COR-L47 (cell line): ENCODE measurements at places on chromosomes 2 and 18.
A peak's percentile ranks its signal among the peaks of the same experiment; 100 is the strongest.

- DNase-seq, result no peak
Measured at GRCh38 chr2:213834331-213834730, 550.1 kb downstream of the SPAG16 start.

DNA sequence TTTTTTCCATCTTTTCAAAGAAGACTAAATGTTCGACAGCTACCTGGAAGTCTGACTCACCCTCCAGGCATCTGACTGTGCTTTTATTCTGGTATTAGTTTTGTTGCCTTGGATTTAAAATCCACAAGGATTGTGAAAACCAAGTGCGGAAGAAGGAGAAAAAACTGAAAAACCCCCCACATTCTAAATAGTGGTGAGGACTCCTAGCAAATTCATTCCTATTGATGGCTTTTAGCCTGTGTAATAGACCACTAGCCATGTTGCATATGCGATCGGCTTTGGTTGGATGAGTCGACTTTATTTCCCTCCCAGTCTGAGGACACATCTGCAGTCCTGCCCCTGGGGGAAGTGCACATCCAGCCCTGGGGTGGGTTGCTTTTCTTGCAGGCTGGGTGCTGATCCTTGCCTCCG lies 16.9 kb downstream of the LDLRAD4 start:
- DNase-seq, result no peak

GRCh38 chr2:205235434-205235833 lies 446.9 kb upstream of the NRP2 start:
- no peak for DNase-seq

GRCh38 chr2:88016086-88016959 lies at the start of gene RNU2-63P:
Gene RNU2-63P, minus strand, starts transcription at chr2:88016547.
- peak; percentile 46 for DNase-seq

DNA sequence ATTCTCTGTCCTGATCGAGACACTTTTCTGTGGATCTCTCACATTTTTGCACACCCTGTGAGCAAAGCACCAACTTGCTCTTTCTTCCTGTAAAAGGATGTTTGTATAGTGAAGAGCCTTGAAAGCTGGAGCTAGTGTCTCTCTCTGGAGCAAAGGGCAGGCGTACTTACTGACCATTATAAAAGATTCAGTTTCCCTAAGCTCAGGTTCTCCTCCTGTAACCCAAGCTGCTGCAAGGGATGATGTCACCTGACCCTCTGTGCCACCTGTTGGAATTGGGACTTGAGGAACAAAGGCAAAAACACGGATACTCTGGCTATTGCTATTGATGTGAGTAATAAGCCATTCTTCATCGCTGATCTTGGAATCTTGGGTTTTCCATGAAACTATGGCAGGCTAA lies 52.6 kb upstream of the NEMP2 start:
- DNase-seq, result no peak

GRCh38 chr2:85327160-85327821 lies 498 bp downstream of the TGOLN2 start:
- no peak for DNase-seq

- no peak for DNase-seq
Measured at GRCh38 chr2:25215948-25216679, 47.7 kb upstream of the POMC start.

- peak; percentile 12 for DNase-seq
Measured at GRCh38 chr2:70751881-70752280, 16.1 kb downstream of the ADD2 start.

DNA sequence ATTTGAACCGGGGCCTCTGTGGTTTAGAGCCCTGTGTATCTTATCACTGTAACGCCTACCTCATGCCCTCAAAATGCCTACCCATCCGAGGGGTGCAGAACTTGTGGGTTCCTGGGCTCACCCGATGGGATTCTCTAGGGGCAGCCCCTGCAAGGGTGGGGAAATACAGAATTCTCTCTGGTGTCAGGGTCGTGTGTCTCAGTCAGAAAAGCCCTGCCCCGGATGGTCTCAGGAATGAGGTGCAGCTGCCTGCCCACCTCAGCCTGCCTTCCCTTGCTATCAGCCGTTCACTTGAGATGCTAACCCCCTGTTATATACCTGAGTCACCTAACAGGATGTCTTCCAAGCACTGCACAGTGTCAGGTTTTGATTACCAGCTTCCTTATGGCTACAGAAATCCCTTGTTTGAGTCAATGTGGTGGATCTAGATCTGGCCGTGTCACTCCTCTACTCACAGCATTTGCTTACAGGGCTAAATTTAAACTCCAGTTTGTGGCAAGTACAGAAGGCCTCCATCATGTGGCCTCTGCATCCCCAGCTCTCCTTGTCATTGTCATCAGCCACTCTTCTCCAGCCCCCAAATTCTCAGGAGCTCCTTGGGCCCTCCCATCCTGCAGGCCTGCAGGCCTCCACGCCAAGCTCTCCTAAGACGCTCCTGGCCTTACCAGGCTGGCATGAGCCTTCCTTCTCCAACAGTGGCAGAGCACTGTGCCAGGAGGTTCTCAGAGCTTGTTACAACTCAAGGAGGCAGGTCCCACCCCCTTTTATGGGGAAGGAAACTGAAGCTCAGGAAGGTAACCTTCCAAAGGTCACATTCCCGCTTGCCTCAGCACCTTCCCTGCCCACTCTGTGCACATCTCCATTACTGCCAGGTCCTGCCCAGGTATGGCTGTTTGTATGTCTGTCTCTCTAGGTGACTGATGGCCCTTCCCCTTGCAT lies 14.3 kb upstream of the MAP3K2 start:
- DNase-seq, result no peak

GRCh38 chr18:51339856-51340255 lies 142.4 kb upstream of the MEX3C start:
- peak; percentile 16 for DNase-seq

DNA sequence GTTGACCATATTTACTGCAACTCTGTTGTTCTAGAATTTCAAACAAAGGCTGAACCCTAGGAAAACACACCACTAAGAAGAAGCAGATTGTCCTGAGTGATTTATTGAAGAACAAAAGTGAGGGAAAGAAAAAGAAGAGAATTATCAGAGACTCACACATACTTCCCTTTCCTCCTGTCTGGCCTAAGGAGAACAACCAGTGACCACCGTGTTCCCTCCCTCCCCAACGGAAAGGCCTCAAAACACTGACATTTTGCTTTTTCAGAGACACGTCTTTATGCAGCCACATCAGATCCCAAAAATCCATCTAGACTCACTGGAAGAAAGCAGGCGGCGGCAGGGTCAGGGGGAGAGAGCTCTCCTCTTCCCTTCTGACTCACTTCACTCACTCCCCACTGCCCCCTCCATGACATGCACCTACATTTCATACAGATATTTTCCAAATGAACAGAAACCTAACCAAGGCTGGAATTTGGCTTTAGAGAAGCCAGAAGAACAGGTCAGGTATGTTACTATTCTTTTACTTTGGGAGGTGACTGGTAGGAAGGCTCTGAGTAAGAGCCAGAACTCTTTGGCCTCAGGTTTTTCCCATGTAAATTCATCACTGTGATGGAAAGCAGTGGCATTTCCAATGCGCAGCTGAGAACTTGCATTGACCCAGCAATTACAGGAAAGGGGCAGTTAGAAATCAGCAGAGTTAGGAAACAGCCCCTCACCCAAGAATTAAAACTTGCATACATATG lies 169.9 kb downstream of the BCL11A start:
- DNase-seq, result no peak

DNA sequence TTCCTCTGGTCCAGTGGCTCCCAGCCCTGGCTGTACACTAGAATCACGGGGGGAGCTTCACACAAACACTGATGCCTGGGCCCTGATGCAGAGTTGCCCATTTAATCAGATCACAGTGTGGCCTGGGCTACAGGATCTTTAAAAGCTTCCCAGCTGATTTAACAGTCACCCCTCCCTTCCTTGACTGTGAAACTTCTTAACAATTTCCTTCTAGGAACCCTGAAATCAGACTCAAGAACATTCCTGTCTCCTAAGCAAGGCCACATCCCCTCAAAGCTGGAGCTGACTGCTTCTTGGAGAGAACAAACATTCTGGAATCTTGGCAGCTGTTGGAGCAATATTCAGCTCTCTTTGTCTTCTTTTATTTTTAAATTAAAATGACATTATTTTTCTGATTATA lies 88.7 kb downstream of the ADD2 start:
- DNase-seq, result no peak

DNA sequence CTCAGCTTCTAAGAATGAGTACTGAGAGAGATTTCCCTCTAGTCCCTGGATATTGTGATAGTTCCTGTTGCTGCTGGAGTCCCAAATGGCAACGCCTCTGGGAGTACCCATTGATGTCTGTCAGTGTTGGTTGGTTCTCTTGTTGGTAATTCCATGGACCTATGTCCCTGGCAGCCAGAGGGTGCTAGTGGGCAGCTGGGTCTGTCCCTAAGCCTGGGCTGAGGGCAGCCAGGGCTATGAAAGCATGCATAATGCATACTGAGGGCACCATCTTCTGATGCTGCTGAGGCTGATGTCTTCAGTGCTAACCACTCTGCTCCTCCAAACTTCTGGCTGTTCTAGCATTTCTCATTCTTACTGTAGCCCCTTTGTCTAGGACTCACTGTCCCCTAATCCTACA lies 35.9 kb downstream of the NABP1 start:
- DNase-seq, result no peak

GRCh38 chr2:16741498-16741897 lies 75.9 kb upstream of the CYRIA start:
- DNase-seq, result no peak

DNA sequence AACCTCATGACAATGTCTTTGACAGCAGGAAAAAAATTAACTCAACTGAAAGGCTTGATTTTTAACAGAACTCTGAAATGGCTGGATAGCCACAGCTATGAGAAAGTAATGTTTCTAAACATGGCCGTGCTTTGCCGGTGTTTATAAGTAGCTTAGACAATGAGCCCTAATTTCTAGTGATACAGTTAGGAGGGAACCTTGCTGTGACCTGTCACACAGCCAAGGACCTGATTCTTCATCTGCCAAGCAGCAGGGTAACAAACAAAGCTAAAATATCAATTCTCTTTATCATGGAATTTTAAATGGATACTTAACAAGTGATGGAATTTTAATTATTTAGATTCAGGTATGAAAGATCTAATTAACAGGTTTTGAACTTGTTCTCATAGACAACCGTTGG lies 24.3 kb upstream of the DYNC2LI1 start:
- peak; percentile 62 for DNase-seq

DNA sequence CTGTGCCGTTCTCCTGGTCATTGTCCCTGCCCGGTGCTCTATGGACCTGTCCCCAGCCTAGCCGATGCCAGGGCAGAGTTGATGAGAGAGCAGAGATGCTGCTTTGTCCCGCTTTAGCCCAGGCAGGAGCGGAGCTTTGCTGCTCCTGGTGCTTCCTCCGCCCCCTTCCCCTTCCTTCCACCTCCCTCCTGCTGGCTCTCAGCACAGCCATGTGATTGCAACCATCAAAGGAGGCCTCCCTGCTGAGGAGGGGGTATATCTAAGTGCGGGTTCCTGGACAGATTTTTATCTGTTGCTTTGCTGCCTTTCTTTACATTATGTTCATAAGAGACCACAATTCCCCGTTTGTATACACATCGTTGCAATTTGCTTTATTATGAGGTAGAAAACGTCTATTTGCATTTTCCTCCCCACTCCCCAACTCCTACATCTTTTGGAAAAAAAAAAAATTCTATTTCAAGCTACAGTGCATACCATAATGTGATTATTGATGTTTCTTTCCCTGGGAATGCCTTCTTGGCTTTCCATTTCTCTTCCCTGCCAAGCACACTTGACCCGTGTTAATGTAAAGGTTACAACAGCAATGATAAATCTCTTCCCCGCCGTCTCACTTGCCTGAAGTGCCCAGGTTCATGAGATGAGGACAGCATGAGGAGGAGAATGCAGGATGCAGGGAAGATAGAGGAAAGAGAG lies 25.4 kb downstream of the ALPK2 start:
- DNase-seq, result no peak

DNA sequence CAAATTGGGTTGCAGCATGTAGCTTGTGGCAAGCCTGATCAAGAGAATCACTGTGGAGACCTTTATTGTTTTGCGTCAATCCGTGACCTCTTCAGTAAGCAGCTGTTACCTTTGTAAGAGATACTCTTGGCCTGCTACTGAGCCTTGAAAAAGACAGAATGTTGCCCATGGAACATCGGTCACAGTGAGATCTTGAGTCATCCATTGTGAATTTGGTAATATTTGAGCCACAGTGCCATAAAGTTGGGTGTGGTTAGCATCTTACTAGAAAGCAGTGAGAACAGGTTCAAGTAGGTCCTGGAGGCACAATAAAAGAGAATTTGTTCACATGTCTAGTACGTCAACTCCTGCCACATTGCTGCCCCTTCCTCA lies 12.7 kb upstream of the EFR3B start:
- no peak for DNase-seq

- DNase-seq, result no peak
Measured at GRCh38 chr2:134449157-134449556, 195.3 kb downstream of the MGAT5 start.

- DNase-seq, result no peak
Measured at GRCh38 chr2:2799151-2799697, 468.1 kb upstream of the MYT1L start.

- DNase-seq, result no peak
Measured at GRCh38 chr2:180625006-180625844, 355.2 kb upstream of the UBE2E3 start.

- no peak for DNase-seq
Measured at GRCh38 chr2:125324273-125324672, 1299.2 kb downstream of the CNTNAP5 start.

DNA sequence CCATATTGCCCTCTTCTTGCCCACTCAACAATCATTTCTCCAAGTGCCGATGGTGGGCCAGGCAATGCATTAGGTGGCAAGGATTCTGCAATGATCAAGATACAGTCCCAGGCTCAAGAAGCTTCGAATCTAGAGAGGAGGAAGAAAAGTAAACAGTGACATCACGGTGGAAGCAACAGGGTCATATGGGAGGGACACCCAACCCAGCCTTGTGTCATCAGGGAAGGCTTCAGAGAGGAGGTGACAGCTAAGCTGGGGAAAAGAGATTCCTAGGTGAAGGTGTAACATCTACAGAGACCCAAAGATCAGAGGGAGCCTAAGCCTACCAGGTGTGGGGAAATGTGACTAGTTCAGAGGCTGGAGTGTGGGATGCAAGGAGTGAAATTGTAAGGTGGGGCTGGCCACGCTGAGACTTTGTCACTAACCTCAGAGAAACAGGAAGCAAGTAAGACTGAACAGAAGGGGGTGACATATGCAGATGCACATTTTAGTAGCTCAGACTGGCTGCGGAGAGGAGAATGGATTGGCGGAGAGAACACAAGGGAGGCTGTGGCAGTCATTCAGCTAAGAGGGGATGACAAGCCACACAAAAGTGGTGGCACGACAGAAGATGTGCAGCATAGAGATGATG lies 104.9 kb downstream of the ANKRD44 start:
- no peak for DNase-seq

- no peak for DNase-seq
Measured at GRCh38 chr2:131535526-131535925, 7.8 kb downstream of the CCDC74A start.
